Urinary bladder (tissue), 4 donors: ENCODE measurements at places on chromosomes 13 and 19. TPM values are rescaled to one million over a fixed set of nuclear protein-coding genes. Genes with fewer than 3 reads are reported as not detected.

STOML3 gene
- total RNA-seq: not detected

ZNF66 gene
- 25.4 TPM for total RNA-seq

SIX5 gene
- total RNA-seq: 10.4 TPM

ZNF85 gene
- 26.4 TPM for total RNA-seq

GNA15 gene
- total RNA-seq: 6.2 TPM

FSD1 gene
- total RNA-seq: 1.6 TPM

CALR3 gene
- total RNA-seq: not detected

ZNF90 gene
- 13.4 TPM for total RNA-seq

WDFY2 gene
- total RNA-seq: 14.5 TPM

CXCL17 gene
- 1.7 TPM for total RNA-seq

ZNF181 gene
- 37.0 TPM for total RNA-seq

GRIK5 gene
- total RNA-seq: 2.5 TPM
